PC-3 (cell line): ENCODE measurements at places on chromosomes 3 and 15. TPM values are rescaled to one million over a fixed set of nuclear protein-coding genes. Genes with fewer than 3 reads are reported as not detected.

Gene CCRL2
- 5.5 and 6.0 TPM in 2 replicates for total RNA-seq

Gene ITPKA
- total RNA-seq, result 7.8 and 16.8 TPM in 2 replicates

Gene CA12
- total RNA-seq, result 19.8 and 25.3 TPM in 2 replicates

Gene RNU5B-1
- not detected in 2 replicates for total RNA-seq

Gene ABI3BP
- total RNA-seq, result 23.4 and 31.6 TPM in 2 replicates

GRCh38 chr3:139560411-139560810 lies 20.9 kb upstream of the RBP1 start:
- DNase-seq, result no peak

GRCh38 chr15:78129077-78129750 lies 2.0 kb downstream of the CIB2 start:
- DNase-seq, result peak; percentile 45

- DNase-seq, result peak; percentile 34
Measured at GRCh38 chr15:51751697-51752683, 593 bp downstream of the TMOD2 start.

DNA sequence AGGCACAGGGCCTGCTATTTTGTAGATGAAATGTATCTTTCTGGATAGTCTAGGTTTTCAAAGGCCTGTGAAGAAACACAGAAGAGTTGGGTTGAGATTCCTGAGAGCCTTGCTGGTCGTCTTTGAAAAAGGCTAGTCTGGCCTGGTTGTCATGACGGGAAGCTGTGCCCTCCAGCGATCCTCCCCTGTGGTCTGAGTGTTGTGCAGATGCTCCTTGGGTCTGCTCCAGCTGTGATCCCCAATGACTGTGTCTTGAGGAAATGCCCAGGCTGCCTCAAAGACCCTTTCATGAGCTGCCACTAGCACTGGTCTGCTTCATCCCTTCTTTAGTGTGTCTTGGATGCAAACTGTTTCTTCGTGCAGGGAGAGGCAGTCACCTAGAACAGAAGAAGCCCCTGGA lies 111.0 kb upstream of the SYNPR start:
- no peak for DNase-seq
